A673 (cell line): ENCODE measurements at places on chromosomes 3 and 15. TPM values are rescaled to one million over a fixed set of nuclear protein-coding genes. Genes with fewer than 3 reads are reported as not detected.

The MEX3B gene
- 5.5 and 6.9 TPM in 2 replicates for total RNA-seq

DNA sequence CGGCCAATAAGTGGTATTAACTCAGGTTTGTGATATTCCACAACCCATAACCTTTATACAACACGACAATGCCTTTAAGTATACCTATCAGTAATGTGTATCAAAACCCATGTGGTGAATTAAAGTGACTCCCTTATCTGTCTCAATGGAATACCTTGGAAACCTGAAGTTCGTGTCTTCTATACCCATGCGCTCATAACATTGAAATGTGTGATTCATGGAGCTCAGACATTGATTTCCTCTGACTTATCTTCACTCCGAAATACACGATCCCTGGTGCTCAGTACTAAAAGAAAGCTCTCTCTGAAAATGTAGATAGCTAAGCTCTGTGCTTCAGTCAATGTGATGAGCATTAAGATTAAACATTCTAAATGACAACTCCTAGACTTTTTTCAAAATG, 140.3 kb downstream of the TBC1D5 start:
- H3K4me3 ChIP-seq, result no peak overlapping the region
- DNase-seq, result no peak
- H3K27me3 ChIP-seq, result no peaks in the 10 kb centered on the region
- H3K4me1 ChIP-seq, result no peaks in the 10 kb centered on the region
- no peak overlapping the region for H3K27ac ChIP-seq

- no peak for DNase-seq
- H3K27me3 ChIP-seq, result no peaks in the 10 kb centered on the region
- H3K27ac ChIP-seq, result no peak overlapping the region
- no peak overlapping the region for H3K4me3 ChIP-seq
- H3K4me1 ChIP-seq, result no peaks in the 10 kb centered on the region
These were observed 6.8 kb downstream of the TMPRSS7 start for GRCh38 chr3:112041321-112041720.

GRCh38 chr15:94008104-94009074, 223.0 kb upstream of the MCTP2 start:
- H3K27me3 ChIP-seq, result no peaks in the 10 kb centered on the region
- no peak for DNase-seq
- H3K4me3 ChIP-seq, result no peak overlapping the region
- H3K27ac ChIP-seq, result no peak overlapping the region
- H3K36me3 ChIP-seq, result no peaks in the 10 kb centered on the region
- no peaks in the 10 kb centered on the region for H3K4me1 ChIP-seq

The LRTM1 gene
- not detected in 2 replicates for total RNA-seq

DNA sequence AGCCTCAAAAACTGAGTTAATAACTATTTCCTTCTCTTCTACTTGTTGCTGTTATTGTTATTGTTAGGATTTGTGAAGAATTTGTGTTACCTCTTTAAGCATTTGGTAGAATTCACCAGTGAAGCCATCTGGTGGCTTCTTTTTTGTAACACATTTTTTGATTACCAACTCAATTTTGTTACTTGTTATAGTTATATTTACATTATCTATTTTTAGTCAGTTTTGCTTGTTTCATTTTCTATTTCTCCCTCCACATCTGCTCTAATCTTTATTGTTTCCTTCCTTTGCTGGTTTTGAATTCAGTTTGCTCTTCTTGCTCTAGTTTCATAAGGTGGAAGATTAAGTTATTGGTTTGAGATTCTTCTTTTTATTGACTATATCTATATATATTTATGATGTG, 3.7 kb upstream of the SLC9C1 start:
- H3K4me3 ChIP-seq, result no peak overlapping the region
- H3K27ac ChIP-seq, result no peak overlapping the region
- DNase-seq, result no peak
